ENCODE measurements at places on chromosomes 4 and X. TPM values are rescaled to one million over a fixed set of nuclear protein-coding genes. Genes with fewer than 3 reads are reported as not detected.

Gene PDE5A
- total RNA-seq: 27.7 TPM

Gene GUCY1A1
- total RNA-seq: 19.8 TPM

Gene GABRB1
- total RNA-seq: not detected

Gene SLC38A5
- 6.3 TPM for total RNA-seq

Gene EPGN
- 0.52 TPM for total RNA-seq

Gene FAT1
- 173 TPM for total RNA-seq

Gene GPRASP1
- total RNA-seq: 8.9 TPM

Gene HSD17B13
- not detected for total RNA-seq

Gene PIR
- total RNA-seq: 3.1 TPM

Gene CCDC110
- total RNA-seq: 0.52 TPM

Gene IL1RAPL2
- 1.0 TPM for total RNA-seq

Gene ATP2B3
- total RNA-seq: 0.52 TPM

Gene P2RY4
- not detected for total RNA-seq

Gene HEPH
- 8.4 TPM for total RNA-seq

Gene FDCSP
- not detected for total RNA-seq

Gene RHOH
- 1.0 TPM for total RNA-seq

Gene OTUD6A
- not detected for total RNA-seq

Gene RNF150
- 36.5 TPM for total RNA-seq

Gene TLR1
- 6.3 TPM for total RNA-seq

Gene LARP7
- total RNA-seq: 16.7 TPM

Gene ASB11
- 15.1 TPM for total RNA-seq

Gene MAP3K15
- 0.52 TPM for total RNA-seq

Gene MAGEA3
- not detected for total RNA-seq

Gene PWWP3B
- total RNA-seq: 23.0 TPM

Gene NEIL3
- total RNA-seq: 5.7 TPM

Gene DOK7
- total RNA-seq: 9.9 TPM

Gene GYG2
- 7.8 TPM for total RNA-seq

Gene FAM47A
- total RNA-seq: not detected

Gene FAM9B
- not detected for total RNA-seq

Gene WDR17
- total RNA-seq: 1.0 TPM

Gene BCORL1
- total RNA-seq: 5.2 TPM

Gene CT45A10
- not detected for total RNA-seq

Gene AFM
- total RNA-seq: not detected

Gene SSX1
- not detected for total RNA-seq

Gene SSX4B
- total RNA-seq: not detected

Gene USP17L12
- not detected for total RNA-seq

Gene CLIC2
- 3.1 TPM for total RNA-seq

Gene ADRA2C
- 1.0 TPM for total RNA-seq

Gene UGT2B15
- total RNA-seq: not detected

Gene TEX13B
- not detected for total RNA-seq

Gene STARD8
- total RNA-seq: 8.9 TPM

Gene GPR34
- total RNA-seq: 13.6 TPM

Gene RBMX2
- total RNA-seq: 23.0 TPM

Gene SH3BP2
- total RNA-seq: 7.8 TPM

Gene SUPT20HL2
- not detected for total RNA-seq

Gene TMSB15B
- 5.2 TPM for total RNA-seq

Gene CCKAR
- not detected for total RNA-seq

Gene MMRN1
- total RNA-seq: 9.4 TPM

All from skeletal muscle tissue (tissue), 5 donors.